ENCODE measurements at places on chromosomes 16 and 17. TPM values are rescaled to one million over a fixed set of nuclear protein-coding genes. Genes with fewer than 3 reads are reported as not detected.

Gene CDK5R1
- total RNA-seq, result 6.5 TPM

Gene TVP23A
- not detected for total RNA-seq

Gene RNF167
- total RNA-seq, result 245 TPM

Gene CLEC3A
- total RNA-seq, result not detected

Gene TNRC6A
- 28.8 TPM for total RNA-seq

Gene MED13
- total RNA-seq, result 52.9 TPM

Gene TPSG1
- not detected for total RNA-seq

Gene RAC3
- total RNA-seq, result 13.1 TPM

Gene NDEL1
- 52.5 TPM for total RNA-seq

Gene CD300E
- total RNA-seq, result not detected

Gene NEUROD2
- total RNA-seq, result not detected

Gene MTSS2
- 5.7 TPM for total RNA-seq

Gene CDC42EP4
- 0.58 TPM for total RNA-seq

Gene TCAP
- total RNA-seq, result 1.3 TPM

Gene PRSS27
- total RNA-seq, result 1.0 TPM

Measured in activated CD8-positive, alpha-beta T cell treated with anti-CD3 and anti-CD28 coated beads, Interleukin-2, amount 10 ng/mL, durations not matched to agents 7 days and 5 days (primary cell).